Epithelial cell of umbilical artery (primary cell): ENCODE measurements at places on chromosomes 13 and 19. TPM values are rescaled to one million over a fixed set of nuclear protein-coding genes. Genes with fewer than 3 reads are reported as not detected.

The CIC gene
- total RNA-seq = 11.0 and 21.6 TPM in 2 replicates

The CFAP97D2 gene
- not detected in 2 replicates for total RNA-seq

The PGLYRP1 gene
- total RNA-seq = not detected in 2 replicates

The SIGLEC12 gene
- total RNA-seq = not detected in 2 replicates

The PNMA8C gene
- total RNA-seq = under 0.01 and 0.30 TPM in 2 replicates

The RFPL4AL1 gene
- not detected in 2 replicates for total RNA-seq

The LGALS4 gene
- not detected in 2 replicates for total RNA-seq

The HCST gene
- total RNA-seq = not detected in 2 replicates

The RAB3A gene
- under 0.01 TPM in 1 of 2 replicates, not detected in the other for total RNA-seq

The NCR1 gene
- 0.65 TPM in 1 of 2 replicates, not detected in the other for total RNA-seq

The ALOX5AP gene
- not detected in 2 replicates for total RNA-seq

The CGB5 gene
- 0.65 TPM in 1 of 2 replicates, not detected in the other for total RNA-seq

The CPT1C gene
- total RNA-seq = 13.0 and 19.5 TPM in 2 replicates

The PRPF31 gene
- 75.7 and 92.9 TPM in 2 replicates for total RNA-seq

The PRSS57 gene
- not detected in 2 replicates for total RNA-seq

The IQCN gene
- under 0.01 TPM in 2 replicates for total RNA-seq

The TUBB4A gene
- not detected in 2 replicates for total RNA-seq

The OLFM2 gene
- 0.46 and 5.2 TPM in 2 replicates for total RNA-seq

The PSG5 gene
- total RNA-seq = not detected in 2 replicates

The PKN1 gene
- total RNA-seq = 205 and 286 TPM in 2 replicates

The PSG1 gene
- total RNA-seq = not detected in 2 replicates

The FCHO1 gene
- total RNA-seq = 0.65 and 1.1 TPM in 2 replicates

The IGFL2 gene
- total RNA-seq = not detected in 2 replicates

The RELB gene
- total RNA-seq = 8.4 and 8.8 TPM in 2 replicates

The ZNF772 gene
- total RNA-seq = 8.8 and 13.1 TPM in 2 replicates

The TJP3 gene
- total RNA-seq = not detected in 2 replicates

The MYO1F gene
- total RNA-seq = 0.15 TPM in 1 of 2 replicates, not detected in the other

The KIRREL2 gene
- 0.15 TPM in 1 of 2 replicates, not detected in the other for total RNA-seq

The ZNF729 gene
- total RNA-seq = not detected in 2 replicates

The LIM2 gene
- not detected in 2 replicates for total RNA-seq

The LIG1 gene
- total RNA-seq = 23.6 and 30.5 TPM in 2 replicates

The THSD8 gene
- not detected in 2 replicates for total RNA-seq

The ONECUT3 gene
- total RNA-seq = not detected in 2 replicates

The MEIOSIN gene
- total RNA-seq = not detected in 2 replicates

The PCDH17 gene
- total RNA-seq = 1.3 and 1.4 TPM in 2 replicates

The FGF22 gene
- not detected in 2 replicates for total RNA-seq

The ZNF382 gene
- total RNA-seq = 5.5 and 9.4 TPM in 2 replicates

The BRSK1 gene
- 0.61 and 0.65 TPM in 2 replicates for total RNA-seq

The OR7D2 gene
- total RNA-seq = not detected in 2 replicates

The CD70 gene
- total RNA-seq = not detected in 2 replicates

The MCF2L gene
- total RNA-seq = under 0.01 TPM in 1 of 2 replicates, not detected in the other

The COL4A2 gene
- 1,035 and 1,203 TPM in 2 replicates for total RNA-seq

The TICAM1 gene
- 3.0 and 3.9 TPM in 2 replicates for total RNA-seq

The ZNF626 gene
- total RNA-seq = 12.3 and 13.2 TPM in 2 replicates

The IZUMO1 gene
- 0.30 and 0.32 TPM in 2 replicates for total RNA-seq

The ZNF728 gene
- total RNA-seq = not detected in 2 replicates

The C19orf38 gene
- total RNA-seq = under 0.01 and 0.76 TPM in 2 replicates

The CELF5 gene
- under 0.01 TPM in 1 of 2 replicates, not detected in the other for total RNA-seq

The SBK2 gene
- not detected in 2 replicates for total RNA-seq

The GFY gene
- not detected in 2 replicates for total RNA-seq

The SYNGR4 gene
- total RNA-seq = not detected in 2 replicates

The TSHZ3 gene
- total RNA-seq = 1.9 and 2.3 TPM in 2 replicates

The VSTM1 gene
- not detected in 2 replicates for total RNA-seq

The LPAR2 gene
- total RNA-seq = 0.30 and 0.32 TPM in 2 replicates

The NKPD1 gene
- 0.30 and 0.32 TPM in 2 replicates for total RNA-seq

The GNG7 gene
- total RNA-seq = 0.32 TPM in 1 of 2 replicates, not detected in the other

The CYP4F2 gene
- total RNA-seq = not detected in 2 replicates
